ENCODE measurements at places on chromosomes 7 and 10. TPM values are rescaled to one million over a fixed set of nuclear protein-coding genes. Genes with fewer than 3 reads are reported as not detected.

INSYN2A gene
- 0.13 TPM for total RNA-seq

GNGT1 gene
- 0.63 TPM for total RNA-seq

IFIT1B gene
- total RNA-seq = not detected

ERVW-1 gene
- not detected for total RNA-seq

FAM25G gene
- not detected for total RNA-seq

DNA sequence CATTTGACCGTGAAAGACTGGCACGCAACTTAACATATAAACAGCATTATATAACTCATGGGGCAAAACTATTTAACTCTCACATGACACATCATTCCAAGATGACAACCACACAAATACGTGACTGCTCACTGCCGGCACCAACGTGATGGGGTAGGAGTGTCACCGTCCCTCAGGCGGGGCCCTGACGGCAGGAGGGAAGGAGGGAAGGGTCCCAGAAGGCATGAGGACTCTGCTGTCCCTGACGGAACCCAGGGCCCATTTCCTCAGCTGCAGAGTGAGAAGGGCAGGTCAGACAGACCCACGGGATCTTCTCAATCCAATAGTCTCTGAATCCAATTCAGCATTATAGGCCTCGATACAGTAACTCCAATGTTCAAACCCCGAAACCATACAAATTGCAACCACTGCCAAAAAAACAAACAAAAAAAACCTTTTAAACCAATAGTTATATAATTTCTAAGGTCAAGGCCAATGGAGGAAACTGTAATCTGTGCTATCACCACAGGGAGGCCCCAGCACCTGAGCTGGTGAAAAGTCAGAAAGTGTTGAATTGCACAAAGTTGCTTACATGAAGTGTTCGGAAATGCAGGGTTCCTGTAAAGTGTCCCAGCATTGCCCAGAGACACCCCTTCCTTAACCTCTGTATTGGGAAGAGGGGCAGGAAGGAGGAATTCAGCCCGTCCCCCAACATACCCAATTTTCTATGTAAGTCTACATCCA is 137.4 kb downstream of the TNS3 start:
- no peaks in the 10 kb centered on the region for H3K36me3 ChIP-seq
- peak overlapping the region; percentile 20 for H3K27ac ChIP-seq
- H3K4me3 ChIP-seq = no peak overlapping the region

GRCh38 chr7:101241015-101241363 is 3.4 kb upstream of the CLDN15 start:
- H3K27ac ChIP-seq = peak overlapping the region; percentile 84
- no peak overlapping the region for H3K4me3 ChIP-seq
- H3K27me3 ChIP-seq = no peaks in the 10 kb centered on the region
- no peak for DNase-seq

DNA sequence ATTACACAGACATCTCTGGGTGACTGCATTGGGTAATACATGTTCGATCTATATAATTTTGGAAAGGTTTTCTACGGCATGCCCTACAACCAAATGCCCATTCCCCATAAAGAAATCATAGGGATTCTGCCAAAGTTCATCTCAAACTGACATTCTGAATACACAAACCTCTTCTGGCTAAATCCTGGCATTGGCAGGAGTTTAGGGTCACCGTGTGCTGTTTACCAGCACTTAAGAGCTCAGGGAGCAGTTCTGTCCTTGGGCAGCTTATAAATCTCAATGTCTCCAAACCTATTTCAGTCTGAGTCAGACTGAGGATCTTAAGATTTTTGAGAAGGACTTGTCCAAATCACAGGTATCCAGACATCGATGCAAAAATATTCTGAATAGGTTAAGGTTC is 809.6 kb upstream of the LRRN3 start:
- peaks cover 16% of the 10 kb centered on the region for H3K4me1 ChIP-seq
- peaks cover 33% of the 10 kb centered on the region for H3K27me3 ChIP-seq
- no peak for DNase-seq

DNA sequence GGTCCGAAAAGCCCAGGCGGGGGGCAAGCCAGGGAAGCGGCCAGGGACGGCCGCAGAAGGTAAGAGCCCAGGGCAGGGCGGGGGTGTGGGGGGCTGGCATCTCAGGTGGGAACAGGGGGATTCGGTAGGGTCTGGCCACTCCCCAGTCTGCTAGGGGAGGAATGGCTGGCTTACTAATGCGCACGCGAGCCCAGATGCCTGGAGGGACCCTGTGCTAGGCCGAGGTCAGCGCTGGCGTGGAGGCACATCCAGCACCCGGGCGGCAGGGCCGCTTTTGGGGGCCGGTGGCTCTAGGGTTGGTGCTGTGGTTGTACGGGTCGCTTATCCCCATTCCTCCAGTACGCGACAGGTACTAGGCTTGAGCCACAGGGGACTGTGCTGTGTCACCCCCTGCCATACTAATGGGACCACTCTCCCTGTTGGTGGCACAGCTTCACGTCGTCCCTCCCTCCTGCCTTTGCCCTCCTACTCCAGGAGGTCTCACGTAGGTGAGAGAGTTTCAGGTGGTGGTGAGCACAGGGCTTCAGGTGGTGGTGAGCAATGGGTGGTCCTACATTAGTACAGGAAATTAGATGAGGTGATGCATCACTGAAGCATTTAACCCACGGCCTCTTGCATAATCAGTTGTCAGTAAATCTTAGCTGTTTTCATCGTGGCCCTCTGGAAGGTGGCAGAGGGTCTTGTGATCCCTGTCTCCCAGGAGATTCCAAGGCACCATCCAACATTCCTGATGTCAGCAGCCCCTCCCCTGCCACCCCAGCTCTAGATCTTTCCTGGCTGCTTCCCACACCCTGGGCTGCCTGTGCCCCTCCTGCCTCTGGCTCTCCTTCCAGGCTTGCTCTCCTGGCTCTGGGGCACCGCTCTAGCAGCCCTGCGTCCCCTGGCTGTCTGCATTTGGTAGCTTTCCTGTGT is 971 bp downstream of the AEBP1 start:
- H3K36me3 ChIP-seq = peaks cover 2% of the 10 kb centered on the region
- DNase-seq = peak; percentile 45
- no peak overlapping the region for H3K27ac ChIP-seq
- H3K27me3 ChIP-seq = peaks cover 24% of the 10 kb centered on the region
- peaks cover 12% of the 10 kb centered on the region for H3K4me1 ChIP-seq
- peak overlapping the region; percentile 70 for H3K4me3 ChIP-seq
